ENCODE measurements at places on chromosomes 4 and X. TPM values are rescaled to one million over a fixed set of nuclear protein-coding genes. Genes with fewer than 3 reads are reported as not detected.

GRCh38 chr4:134057356-134057755, 144.2 kb downstream of the PABPC4L start:
- no peak overlapping the region for H3K4me3 ChIP-seq
- no peaks in the 10 kb centered on the region for H3K36me3 ChIP-seq
- H3K4me1 ChIP-seq: no peaks in the 10 kb centered on the region

GRCh38 chr4:25818371-25818871, 44.4 kb downstream of the SEL1L3 start:
- H3K27me3 ChIP-seq: no peaks in the 10 kb centered on the region
- no peak overlapping the region for H3K4me3 ChIP-seq
- peaks cover 67% of the 10 kb centered on the region for H3K36me3 ChIP-seq
- H3K27ac ChIP-seq: no peak overlapping the region

- H3K36me3 ChIP-seq: no peaks in the 10 kb centered on the region
- H3K27ac ChIP-seq: no peak overlapping the region
- H3K4me3 ChIP-seq: no peak overlapping the region
- H3K27me3 ChIP-seq: no peaks in the 10 kb centered on the region
Measured at GRCh38 chr4:25308306-25308705, 4.3 kb upstream of the ZCCHC4 start.

DNA sequence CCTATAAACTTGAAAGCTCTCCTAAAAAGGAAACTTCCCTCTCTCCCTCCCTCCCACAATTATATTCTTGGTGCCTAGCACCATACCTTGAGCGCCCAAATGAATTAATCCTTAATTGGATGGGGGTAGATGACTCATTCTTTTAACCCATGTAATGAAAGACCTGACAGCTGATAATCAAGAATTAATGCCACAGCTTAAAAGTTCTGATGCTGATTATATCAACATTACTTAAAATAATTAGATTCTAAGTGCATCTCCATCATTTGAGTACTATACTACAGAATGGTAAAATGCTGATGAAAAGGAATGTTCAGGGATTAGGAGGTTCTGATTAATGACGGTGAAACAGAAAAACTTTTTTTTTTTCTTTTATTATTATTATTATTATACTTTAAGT, 117.0 kb downstream of the ENOX2 start:
- DNase-seq: no peak
- no peaks in the 10 kb centered on the region for H3K27me3 ChIP-seq
- H3K36me3 ChIP-seq: no peaks in the 10 kb centered on the region
- H3K4me3 ChIP-seq: no peak overlapping the region
- no peak overlapping the region for H3K27ac ChIP-seq
- no peaks in the 10 kb centered on the region for H3K4me1 ChIP-seq

GRCh38 chr4:109787807-109788206, 14.0 kb downstream of the CFI start:
- no peaks in the 10 kb centered on the region for H3K36me3 ChIP-seq
- H3K27ac ChIP-seq: no peak overlapping the region
- H3K4me3 ChIP-seq: no peak overlapping the region
- H3K27me3 ChIP-seq: no peaks in the 10 kb centered on the region
- DNase-seq: no peak

DNA sequence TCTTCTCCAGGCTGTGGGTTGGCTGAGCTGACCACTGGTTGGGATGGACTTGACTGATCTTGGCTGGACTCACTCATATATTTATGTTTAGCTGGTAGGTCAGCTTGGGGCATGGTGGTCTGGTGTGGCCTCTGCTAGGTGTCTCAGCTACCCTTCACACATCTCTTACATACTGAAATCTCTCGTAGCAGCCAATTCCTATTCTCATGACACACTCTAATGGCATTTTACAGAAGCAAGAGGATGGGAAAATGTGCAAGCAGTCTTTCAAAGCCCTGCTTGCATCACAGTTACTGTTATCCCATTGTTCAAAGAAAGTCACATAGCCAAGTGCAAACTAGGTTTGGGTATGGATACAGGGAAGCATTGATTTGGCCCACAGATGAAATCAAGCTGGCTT, 55.5 kb upstream of the PCDH18 start:
- H3K36me3 ChIP-seq: no peaks in the 10 kb centered on the region
- no peak for DNase-seq
- no peaks in the 10 kb centered on the region for H3K27me3 ChIP-seq
- H3K4me1 ChIP-seq: no peaks in the 10 kb centered on the region

- H3K4me1 ChIP-seq: no peaks in the 10 kb centered on the region
- DNase-seq: no peak
- no peak overlapping the region for H3K4me3 ChIP-seq
- no peaks in the 10 kb centered on the region for H3K36me3 ChIP-seq
Measured at GRCh38 chr4:15237648-15238230, 190.1 kb upstream of the C1QTNF7 start.

- no peak for DNase-seq
- no peaks in the 10 kb centered on the region for H3K4me1 ChIP-seq
- H3K27me3 ChIP-seq: no peaks in the 10 kb centered on the region
- no peak overlapping the region for H3K27ac ChIP-seq
- no peaks in the 10 kb centered on the region for H3K36me3 ChIP-seq
Measured at GRCh38 chrX:117429501-117429900, 687.1 kb downstream of the KLHL13 start.

DNA sequence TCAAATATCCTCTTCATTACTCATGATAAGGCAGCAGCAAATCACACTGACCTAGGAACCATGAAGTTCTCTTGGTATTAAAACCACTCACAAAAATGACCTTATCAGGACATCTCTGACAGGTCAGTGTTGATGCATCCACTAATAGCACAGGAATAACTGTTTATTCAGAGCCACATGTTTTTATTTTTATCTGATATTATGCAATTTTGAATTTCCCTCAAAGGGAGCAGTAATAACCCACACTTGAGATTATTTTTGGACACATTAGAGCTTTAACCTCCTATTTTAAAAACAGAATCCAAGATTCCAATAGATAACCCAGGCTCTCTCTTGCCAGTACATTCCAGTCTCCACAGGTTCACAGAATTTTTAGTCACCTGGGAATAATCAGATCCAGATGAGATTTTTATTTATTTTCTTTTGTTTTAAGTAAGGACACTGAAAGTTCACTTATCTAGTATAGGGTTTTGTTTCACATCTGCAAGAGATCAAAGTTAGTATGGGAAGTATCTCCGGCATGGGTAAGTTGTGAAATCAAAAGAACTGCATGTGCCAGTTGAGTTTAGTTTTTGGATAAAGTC, 36.3 kb upstream of the MYOZ2 start:
- no peak overlapping the region for H3K27ac ChIP-seq
- no peaks in the 10 kb centered on the region for H3K4me1 ChIP-seq
- no peak overlapping the region for H3K4me3 ChIP-seq
- H3K27me3 ChIP-seq: no peaks in the 10 kb centered on the region
- H3K36me3 ChIP-seq: no peaks in the 10 kb centered on the region

- no peaks in the 10 kb centered on the region for H3K4me1 ChIP-seq
- H3K27me3 ChIP-seq: no peaks in the 10 kb centered on the region
Measured at GRCh38 chrX:19555683-19556082, 40.4 kb upstream of the MAP3K15 start.

- no peaks in the 10 kb centered on the region for H3K36me3 ChIP-seq
- H3K27me3 ChIP-seq: no peaks in the 10 kb centered on the region
- H3K4me3 ChIP-seq: no peak overlapping the region
- H3K4me1 ChIP-seq: no peaks in the 10 kb centered on the region
- H3K27ac ChIP-seq: no peak overlapping the region
Measured at GRCh38 chr4:168421671-168422070, 58.6 kb downstream of the DDX60L start.

Gene NXF2
- total RNA-seq: not detected

Gene CC2D2A
- total RNA-seq: 9.4 TPM

Gene HSFX2
- total RNA-seq: not detected

All from Peyer's patch (tissue), 4 donors.